ENCODE measurements at places on chromosomes 16 and 17.
A peak's percentile ranks its signal among the peaks of the same experiment; 100 is the strongest.

DNA sequence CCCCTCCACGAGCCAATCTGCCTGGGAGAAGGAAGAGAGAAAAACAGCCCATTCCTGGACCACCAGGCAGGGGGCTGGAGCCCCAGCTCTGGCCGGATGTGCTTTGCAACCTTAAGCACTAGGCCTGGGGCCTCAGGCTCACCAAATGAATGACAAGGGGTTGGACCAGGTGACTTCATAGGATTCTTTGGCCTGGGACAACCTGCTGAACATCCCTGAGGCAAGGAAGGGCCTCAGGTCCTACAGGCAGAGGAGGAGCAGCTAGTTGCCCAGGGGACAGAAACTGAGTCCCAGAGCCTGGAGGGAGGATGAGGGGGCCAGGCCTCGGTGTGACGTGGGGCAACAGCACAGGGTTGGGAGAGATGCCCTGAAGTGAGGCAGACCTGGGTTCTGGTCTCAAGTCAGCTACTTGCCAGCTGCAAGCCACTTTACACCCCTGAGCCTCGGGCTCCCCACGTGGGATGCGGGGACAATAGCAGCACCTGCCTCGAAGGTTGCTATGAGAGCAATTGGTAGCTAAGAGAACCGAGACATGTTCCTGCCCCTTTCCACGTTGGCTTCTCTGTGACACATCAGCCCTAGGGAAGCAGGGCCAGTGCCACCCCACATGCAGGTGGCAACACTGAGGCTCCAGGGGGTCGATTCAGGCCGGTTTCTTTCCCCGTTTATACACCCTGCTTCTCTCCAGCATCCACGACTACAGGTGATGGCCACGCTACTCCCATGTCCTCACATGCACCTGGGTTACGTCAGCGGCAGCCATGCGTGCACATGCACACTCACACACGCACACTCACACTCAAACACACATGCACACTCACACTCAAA lies 42.6 kb downstream of the CFAP20 start:
- DNase-seq, result no peak

GRCh38 chr16:74201576-74201975 lies 95.0 kb upstream of the PSMD7 start:
- no peak for DNase-seq

DNA sequence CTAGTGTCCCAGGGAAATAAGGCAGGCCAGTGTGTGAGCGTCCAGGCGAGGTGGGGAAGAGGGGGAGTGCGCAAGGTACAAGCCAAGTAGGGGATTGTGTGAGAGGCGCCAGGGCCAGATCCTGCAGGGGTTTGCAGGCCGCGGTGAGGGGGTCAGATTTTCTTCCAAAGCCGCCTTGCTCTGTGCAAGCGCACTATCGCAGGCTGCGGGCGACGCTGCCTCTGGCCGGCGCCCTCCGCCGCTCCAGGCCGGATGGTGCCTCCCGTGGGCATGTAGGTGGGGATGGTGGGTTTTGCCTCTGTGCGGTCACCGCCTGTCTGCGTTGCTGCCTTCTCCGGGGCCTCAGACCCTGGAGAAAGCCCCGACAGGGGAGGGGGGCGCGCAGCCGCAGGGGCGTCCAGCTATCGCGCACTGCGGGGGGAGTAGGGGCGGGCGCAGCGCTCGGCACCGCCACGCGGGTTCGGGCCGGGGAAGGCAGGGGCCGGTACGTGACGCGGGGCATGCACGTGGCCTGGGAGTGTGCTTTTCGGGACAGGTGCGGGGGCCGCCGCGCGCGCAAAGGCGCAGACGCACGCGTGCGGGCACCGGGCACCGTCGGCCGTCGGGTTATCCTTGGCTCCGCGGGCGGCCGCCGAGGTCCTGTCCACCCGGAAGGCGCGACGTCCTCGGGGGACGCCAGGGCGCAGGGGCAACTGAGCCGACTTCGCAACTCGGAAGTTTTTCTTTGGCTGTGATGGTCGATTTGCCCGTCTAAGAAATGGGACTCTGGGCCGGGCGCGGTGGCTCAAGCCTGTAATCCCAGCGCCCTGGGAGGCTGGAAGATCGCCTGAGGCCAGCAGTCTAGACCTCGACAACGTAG lies 1.1 kb upstream of the HAPSTR1 start:
- DNase-seq, result no peak

DNA sequence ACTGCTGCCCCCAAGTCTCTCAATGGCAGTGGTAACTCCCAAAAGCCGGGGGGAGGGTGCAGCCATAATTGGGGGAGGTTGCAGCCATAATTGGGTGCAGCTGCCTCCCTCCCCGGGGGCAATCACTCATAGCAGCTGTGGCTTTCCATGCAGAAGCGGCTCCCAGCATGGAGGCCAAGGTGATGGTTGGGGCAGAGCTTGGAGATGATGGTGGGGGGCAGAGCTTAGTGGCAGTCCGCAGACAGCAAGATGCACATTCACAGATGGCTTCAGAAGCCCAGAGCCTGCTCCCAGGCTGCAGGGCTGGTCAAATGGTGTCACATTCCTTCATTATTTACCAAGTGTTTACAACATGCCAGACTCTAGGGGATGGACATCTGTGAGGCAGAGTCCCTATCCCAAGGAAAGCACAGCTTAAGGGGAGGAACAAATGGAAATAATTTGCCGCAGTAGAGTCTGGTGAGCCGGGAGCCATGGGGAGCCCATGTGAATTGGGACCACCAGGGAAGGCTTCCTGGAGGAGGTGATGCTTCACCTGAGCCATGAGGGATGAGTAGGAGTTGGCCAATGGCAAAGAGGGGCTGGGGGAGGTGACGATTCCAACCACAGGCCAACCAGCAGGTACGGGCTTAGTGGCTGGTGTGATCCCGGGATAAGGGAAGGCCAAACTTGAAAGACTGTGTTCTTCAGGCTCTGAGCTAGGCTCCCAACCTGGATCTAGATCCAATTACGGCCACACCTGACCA lies 8.1 kb downstream of the DOC2B start:
- no peak for DNase-seq

DNA sequence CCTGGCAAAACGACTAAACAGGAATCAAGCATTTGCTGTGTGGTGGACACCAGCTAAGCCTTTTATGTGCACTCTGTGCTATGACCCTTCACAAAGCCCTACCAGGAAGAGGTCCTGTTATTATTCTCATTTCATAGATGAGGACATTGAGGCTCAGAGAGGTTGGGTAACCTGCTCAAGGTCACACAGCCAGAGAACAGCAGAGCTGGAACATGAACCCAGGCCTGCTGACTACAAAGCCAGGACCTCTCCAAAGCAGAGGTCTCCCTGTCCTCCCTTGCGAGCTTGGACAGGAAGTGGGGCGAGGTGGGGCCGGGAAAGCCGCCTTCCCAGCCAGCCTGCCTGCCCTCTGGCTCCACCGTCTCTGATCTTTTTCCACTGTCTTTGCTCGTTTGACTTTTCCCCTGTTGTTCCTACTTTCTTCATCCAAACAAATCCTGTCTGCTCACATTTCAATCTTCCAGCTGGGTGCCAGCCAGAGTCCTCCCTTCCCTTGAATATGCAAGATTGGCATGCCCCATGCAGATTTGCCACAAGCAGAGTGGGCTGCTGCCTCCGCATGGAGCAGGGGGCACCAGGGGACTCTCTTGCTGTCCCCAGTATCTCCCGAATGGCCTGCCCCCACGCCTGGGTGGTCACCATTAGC lies 23.7 kb upstream of the RPTOR start:
- no peak for DNase-seq

- no peak for DNase-seq
Observed at GRCh38 chr17:73211745-73212144, 18.9 kb downstream of the COG1 start.

DNA sequence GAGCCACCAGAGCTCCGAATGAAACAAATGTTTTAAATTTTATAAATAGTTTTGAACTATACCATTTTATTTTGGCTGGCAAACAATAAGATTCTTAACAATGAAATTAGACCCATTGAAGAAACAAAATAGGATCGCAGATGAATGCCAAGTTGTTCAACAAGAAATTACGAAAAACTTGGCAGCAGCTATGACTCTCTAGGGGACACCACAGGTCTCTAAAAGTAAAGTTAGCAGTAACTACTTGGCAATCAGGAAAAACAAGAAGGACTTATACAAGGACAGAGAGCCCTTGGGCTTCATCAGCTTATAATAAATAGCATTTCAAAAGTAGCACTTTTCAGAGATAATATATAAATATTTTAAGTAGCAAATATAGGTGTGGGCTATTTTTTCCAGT lies 603.8 kb upstream of the PSMD7 start:
- no peak for DNase-seq

GRCh38 chr17:39769974-39770587 lies 32.3 kb downstream of the GRB7 start:
- no peak for DNase-seq

DNA sequence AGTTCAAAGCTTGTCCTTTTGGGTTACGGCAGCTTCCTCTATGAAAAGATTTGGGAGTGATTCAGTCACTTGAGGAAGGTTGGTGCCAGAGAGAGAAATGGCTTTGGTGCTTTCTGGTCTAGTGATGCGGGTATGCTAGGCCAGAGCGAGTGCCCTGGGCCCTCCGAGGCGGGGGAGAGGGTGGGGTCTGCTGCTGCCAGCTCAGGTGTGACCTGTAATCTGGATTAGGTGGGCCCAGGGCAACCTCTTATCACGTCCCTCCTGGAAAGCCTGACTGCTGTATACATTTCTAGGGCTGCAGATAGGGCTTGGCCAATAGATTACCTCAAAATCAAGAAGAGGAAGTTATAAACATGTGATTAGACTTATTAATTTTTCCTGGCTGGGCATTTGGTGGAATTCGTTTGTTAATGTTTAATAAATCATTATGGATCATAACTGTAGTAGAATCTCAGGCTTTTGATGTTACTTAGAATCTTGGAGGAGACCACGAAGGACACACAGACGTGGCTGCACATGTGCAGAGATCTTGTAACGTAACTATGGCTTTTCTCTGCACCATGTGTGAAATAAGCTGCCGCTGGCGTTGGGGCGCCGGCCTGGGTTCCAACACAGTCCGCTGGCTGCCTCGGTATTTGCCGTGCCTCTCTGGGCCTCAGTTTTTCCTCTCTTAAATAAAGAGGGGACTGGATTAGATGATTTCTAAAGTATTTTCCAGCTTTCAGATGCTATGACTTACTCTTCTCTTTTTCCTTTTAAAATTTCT lies 1.2 kb downstream of the IRF8 start:
- DNase-seq, result no peak

GRCh38 chr17:1943436-1943831 lies 81.7 kb downstream of the RTN4RL1 start:
- no peak for DNase-seq

DNA sequence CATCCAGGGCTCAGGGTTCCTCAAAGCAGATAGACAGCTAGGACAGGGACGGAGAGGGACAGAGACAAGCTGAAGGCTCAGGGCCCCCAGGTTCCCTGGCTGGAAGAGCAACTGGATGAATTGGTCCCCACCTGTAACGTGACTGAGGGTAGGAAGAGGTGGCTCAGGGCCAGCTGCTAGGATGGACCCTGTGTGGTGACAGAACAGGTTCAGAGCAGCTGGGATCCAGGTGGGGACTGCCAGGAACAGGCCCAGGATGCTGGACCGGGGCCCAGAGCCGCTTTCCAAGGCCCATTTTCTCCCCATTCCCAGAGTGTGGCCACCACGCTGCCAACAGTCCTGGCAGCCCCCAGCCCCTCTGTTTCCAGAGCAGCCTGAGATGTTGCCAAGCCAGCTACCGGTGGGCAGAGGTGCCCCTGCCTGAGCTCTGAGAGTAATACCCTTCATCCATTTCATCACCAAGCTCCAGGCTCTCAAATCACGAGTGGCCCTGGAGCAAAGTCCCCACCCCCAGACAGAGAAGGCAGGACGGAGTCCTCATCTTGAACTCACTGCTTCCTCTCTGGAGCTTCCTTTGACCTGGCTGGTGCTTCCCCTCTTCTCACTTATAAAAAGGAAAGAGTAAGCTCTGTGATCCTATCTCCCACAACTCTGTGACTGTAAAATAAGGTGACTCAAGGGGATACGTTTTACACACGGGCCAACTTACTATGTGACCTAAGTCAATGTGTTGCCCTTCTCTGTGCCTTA lies 79.6 kb downstream of the TMEM132E start:
- no peak for DNase-seq

- no peak for DNase-seq
Observed at GRCh38 chr17:81845361-81845760, 10.5 kb upstream of the PPP1R27 start.

GRCh38 chr16:78484509-78485058 lies 385.1 kb downstream of the WWOX start:
- DNase-seq, result no peak

GRCh38 chr16:30615358-30616091 lies 5.3 kb upstream of the ZNF689 start:
- DNase-seq, result no peak

DNA sequence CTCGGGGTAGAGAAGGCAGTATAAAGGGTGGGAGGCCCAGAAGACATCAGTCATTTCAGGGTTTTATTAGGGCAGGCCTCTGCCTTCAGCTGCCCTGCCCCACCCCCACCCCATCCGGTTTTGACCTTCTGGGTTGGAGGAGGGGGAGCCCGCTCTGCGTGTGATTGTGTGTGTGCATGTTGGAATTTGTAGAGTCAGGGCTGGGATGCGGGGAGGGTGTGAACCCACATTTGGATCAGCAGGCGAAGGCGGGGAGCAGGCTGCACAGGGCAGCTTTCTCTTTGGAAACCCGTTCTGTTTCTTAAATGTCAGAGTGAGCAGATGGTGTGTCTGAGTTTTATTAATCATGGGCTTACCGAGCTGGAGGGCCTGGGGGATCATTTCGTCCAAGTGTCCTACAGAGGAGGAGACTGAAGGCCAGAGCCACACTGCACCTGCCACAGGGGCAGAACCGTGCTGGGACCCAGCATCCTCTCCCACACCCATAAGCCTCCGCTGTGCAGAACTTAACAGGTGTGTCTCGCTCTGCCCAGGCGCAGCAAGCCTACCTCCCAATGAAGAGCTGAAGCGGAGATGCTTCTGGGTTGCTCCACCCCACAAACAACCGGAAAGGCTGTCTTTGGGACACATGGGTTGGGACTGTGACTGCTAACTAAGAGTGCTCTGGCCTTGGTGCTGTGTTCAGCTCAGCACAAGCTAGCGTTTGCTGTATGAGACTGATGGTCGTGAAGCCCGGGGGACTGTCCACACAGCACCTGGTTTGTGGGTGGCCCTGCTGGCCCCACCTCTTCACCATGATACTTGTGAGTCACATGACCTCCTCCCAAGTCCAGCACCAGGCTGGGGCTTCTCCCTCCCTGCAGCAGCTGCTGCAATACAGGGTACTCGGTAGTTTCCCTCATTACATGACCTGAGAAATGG lies 70.9 kb upstream of the GSE1 start:
- peak; percentile 46 for DNase-seq

DNA sequence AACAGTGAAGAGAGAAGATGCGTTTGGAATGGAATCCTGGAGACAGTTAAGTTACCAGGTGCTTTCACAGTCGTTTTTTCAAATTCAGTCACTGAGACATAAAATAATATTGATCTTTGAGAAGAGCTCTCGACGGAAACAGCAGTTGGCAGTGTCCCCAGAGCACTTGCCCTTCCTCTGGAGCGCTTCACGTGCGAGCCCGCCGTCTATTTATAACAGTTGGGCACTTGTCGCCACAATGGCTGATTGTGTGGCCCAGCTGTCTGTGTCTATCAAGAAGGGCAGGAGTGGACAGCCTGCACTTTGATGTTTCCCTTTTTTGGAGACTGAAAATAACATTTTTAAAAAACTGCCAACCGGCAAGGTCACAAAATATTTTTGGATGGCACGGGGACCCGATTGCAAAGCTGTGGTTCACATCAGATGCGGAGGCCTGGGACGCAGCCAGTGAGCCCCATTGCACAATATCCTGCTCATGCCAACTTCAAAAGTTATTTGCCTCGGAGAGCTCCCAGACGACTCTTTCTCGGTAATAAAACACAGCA lies 62.9 kb downstream of the ADCY9 start:
- DNase-seq, result peak; percentile 56
